NCI-H187 treated with DMSO at 0.1 percent for 48 hours (cell line): ENCODE measurements at places on chromosomes 7 and 10.
A peak's percentile ranks its signal among the peaks of the same experiment; 100 is the strongest.

GRCh38 chr10:95693668-95694534 lies at the start of gene TCTN3:
TCTN3 (minus strand) TSS chr10:95693927; CDS start chr10:95693899, 28 bp downstream.
- peak; percentile 55 for DNase-seq

GRCh38 chr7:46385662-46386309 lies 464.7 kb upstream of the IGFBP3 start:
- DNase-seq: no peak

GRCh38 chr7:91020636-91021385 lies 243.4 kb upstream of the FZD1 start:
- DNase-seq: no peak

DNA sequence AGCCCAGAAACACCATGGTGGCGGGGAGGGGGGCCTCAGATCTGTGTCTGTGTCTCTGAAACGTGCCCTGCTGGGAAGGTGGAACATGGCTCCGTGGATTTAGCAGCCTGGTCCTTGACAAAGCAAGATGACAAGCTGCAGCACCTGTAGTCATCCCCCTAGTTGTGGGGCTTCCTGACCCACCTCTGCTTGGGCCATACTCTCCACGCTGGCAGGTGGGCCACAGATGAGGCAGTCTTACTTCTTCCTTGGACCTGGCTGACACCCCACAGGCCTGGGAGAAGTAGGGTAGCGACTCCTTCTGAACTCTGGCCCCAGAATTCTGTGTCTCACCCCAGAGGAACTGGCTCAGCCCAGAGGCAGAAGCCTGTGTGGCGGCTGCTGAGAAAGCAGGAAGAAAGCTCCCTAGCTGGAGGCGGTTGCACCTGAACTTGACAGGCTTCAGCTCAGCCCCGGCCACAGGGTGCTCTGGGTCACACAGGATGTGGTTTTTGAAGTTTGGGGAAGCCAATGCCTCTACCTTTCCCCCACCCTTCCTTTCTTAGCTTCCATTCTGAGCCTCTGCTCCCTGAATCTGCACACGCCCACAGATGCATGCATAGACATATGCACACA lies 113.9 kb downstream of the ABLIM1 start:
- DNase-seq: no peak

- DNase-seq: no peak
Observed at GRCh38 chr7:51180092-51180491, 136.5 kb downstream of the COBL start.

GRCh38 chr10:73743327-73743904 lies 756 bp upstream of the SEC24C start:
- DNase-seq: no peak

DNA sequence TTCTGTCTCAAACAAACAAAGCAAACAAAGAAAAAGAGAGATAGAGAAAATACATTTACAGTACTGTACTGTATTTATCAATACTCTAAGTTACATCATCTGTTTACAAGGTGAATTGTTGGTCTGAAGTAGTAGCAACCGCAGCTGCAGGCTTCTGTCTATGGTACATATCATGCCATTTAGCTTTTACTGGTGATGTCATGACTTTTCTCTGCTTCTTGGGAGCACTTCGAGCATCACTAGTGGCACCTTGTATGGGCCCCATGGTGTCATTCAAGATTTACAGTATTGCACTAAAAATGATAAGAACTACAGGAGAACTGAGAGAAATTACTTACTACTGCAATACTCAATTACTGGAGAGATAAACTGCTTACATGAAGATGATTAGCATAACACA lies 826.9 kb downstream of the CNTNAP2 start:
- DNase-seq: no peak

DNA sequence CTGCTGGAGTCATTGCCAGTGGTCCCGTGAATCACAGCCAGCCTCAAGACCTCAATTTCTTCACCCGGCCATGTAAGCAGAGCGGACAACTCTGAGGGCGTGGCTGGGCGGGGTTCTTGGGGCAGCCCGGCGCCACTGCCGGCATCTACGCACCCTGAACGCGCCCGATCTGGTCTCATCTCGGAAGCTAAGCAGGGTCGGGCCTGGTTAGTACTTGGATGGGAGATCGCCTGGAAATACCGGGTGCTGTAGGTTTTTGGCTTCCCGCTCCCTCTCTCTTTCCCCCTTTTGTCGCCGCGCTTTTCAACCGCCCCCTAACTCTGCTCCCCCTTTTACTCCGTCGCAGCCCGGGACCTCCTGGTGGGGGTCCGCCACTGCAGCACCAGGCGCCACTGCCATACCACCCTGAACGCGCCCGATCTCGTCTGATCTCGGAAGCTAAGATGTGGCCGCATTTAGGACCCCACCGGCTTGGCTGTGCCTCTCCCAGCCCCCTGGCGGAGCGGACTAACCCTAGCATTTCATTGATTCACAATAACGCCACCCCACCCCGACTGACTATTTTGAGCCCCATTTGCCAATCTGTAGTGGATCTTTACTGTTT lies 25.3 kb downstream of the GARIN1A start:
- no peak for DNase-seq

- DNase-seq: no peak
Observed at GRCh38 chr7:134422638-134423037, 36.3 kb downstream of the AKR1B1 start.
